ENCODE measurements at places on chromosomes 6 and 20.

DNA sequence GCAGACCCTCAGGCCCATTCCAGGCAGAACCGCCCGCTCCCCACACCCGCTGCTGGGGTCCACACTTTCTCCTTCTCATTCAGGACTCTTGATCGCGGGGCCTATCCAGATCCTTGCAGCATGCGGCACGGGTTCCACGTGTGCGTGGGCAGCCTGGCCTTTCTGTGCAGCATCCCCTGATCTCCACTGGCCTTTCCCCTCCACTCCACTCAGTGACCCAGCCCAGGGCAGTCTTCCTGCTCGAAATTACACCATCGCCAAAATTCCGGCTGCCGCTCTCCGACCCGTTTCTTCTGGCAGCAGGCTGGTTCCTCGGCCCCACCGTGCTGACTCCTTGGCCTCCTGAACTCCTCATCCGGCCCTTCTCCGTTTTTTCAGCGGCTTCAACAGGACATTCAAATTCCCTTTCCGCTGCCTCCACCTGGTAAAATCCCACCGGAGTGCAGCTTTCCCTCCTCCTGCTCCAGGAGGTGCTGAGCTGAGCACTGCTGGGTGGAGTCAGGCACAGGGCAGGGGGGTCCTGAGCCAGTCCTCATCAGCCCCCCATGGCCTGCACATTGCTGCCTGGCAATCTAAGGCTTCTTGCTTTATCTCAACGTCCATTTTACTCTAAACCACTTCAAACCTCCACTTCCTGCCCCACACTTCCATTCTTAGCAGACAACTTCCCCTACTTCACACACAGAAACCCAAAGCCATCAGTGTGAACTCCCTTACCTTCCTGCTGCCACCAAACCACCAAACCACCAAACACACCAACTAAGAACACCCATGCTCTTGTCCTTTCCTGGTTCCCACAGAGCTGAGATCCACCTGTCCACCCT is 9.0 kb downstream of the SFT2D1 start:
- no peak for DNase-seq

DNA sequence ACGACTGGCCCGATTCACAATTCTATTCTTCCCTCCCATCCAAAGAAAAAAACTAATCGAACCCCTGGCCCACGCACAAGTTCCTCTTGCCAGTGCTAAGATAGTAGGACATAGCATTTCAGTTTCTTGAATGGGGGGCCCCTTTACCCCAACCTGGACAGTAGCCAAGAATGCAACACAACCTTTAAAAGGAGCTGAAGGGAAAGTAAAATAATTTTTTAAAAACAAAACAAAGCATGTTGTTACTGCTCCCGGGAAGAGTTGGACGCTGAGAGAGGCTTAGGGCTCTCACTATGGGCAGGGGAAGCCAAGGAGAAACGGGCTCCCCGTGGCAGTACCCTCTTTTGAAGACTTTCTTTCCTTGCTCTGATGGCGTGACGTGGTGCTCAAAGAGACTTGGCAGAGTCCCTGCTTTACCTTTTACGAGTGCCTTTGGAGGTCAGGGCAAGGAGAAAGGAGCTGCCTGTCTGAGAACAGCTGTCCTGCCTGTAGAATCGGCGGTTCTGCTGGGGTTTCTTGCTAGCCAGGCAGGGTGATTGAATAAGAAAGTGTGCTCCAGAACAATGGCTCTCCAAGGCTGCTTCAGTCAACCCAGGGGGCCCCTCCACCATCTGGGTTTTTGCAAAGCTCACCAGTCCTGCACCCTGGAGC is 5.8 kb downstream of the TFAP2C start:
- DNase-seq: no peak

DNA sequence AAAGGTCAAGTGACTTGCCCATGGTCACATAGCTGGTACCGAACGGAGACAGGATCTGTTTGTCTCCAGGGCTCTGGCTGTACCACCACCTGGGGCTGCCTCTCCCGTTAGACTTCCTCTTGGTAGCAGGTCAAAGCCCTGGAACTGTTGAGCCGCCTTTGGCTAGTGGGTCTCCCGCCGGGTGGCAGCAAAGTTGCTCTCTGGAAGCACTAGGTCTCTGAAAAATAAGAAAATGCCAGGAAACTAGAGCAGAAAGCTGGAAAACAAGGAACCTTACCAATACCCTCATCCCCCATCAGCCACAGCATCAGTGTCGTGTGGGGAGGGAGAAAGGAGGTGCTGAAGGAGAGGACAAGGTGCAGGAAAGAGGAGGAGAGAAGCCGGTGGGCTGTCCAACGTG is 291.0 kb upstream of the SUPT3H start:
- DNase-seq: no peak

DNA sequence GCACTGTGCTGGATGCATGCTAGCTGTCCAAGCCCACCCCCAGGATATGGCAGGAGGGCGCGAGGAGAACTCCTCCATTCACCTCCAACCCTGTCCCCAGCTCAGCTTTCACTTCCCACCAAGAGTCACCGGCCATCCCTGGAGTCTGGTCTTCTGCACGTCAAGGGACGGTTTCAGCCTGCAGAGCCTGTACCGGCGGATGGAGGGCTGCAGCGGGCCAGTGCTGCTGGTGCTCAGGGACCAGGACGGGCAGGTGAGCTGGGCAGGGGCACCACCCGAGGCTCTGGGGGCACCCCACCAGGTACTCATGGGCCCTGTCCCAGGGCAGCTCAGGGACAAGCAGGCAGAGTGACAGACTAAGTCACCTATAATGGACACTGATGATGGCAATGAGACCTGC is 3.0 kb downstream of the TLDC2 start:
- no peak for DNase-seq

DNA sequence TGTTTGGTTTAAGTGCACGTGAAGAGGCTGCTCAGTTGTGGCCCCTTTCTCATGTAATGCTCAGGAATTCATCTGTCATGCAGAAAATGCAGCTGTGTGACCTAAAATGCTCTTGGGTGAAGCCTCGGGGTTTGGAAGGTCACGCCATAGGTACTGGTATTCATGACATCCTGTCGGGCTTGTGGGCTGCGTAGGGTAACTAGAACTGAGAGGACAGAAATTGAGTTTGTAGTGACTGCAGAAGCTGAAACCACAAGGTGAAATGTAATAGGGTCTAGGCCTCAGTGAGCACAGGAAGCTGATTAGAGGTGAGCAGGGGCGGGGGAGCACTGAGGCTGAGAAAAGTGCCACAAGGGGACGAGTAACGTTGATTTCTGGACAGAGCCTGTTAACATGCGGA is 128.8 kb downstream of the SOBP start:
- DNase-seq: no peak

GRCh38 chr6:42644211-42644610 is 78.2 kb downstream of the PRPH2 start:
- no peak for DNase-seq

GRCh38 chr6:25900843-25901242 is 26.8 kb upstream of the SLC17A3 start:
- DNase-seq: no peak

GRCh38 chr6:137780447-137781034 is 86.5 kb upstream of the TNFAIP3 start:
- DNase-seq: no peak

DNA sequence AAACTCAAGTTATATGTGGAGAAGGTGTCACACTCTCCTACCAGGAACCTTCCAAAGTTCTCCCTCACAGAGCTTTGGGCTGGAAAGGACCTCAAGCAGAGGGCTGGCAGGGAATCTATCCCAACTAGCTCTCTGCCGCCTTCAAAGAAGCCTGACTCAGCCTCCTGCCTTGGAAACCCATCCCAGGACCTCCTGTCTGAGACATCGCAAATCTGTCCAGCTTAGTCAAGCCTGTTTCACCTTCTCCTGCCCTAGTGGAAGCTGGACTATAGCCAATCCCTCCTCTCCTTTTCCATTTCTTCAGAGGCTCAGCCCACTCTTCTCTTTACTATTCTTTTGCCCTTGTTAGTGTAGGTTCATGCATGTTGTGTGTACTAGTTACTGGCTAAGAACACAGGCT is 48.2 kb upstream of the FOXP4 start:
- DNase-seq: no peak

- no peak for DNase-seq
Measured at GRCh38 chr6:167705211-167705750, 121.4 kb upstream of the AFDN start.

- no peak for DNase-seq
Measured at GRCh38 chr6:152295346-152295745, 341.8 kb downstream of the SYNE1 start.

DNA sequence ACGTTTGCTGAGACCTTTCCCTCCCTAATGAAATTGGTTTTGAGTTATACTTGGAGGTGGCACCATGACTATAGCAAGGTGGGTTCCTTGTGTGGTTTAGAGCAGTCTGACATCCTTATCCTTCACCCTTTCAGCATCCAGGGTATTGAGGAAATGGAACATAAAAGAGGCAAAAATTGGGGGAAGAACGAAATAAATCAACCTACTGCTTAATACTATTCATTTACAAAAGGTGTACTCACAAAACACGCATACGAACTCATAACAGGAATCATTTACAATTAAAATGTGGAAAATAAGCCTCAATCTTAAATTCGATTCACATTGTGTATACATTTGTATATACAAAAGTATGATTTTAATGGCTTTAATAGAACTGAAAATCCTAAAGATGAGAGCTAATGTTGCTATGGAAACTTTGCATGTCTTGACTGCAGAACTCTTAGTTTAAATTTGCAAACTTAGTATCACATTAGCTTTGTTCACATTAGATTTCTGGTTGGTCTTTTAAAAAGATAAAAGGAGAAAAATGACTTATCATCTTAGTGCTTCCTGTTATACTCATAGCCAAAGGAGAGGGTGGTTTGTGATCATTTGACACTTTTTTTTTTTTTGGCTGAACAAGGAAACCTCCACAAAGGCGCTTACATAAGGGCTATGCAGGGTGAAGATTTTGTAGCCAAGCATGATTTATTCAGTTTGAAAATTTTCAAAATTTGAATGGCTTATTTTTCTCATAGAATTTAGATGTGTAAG is 76.1 kb upstream of the ATXN1 start:
- DNase-seq: no peak

DNA sequence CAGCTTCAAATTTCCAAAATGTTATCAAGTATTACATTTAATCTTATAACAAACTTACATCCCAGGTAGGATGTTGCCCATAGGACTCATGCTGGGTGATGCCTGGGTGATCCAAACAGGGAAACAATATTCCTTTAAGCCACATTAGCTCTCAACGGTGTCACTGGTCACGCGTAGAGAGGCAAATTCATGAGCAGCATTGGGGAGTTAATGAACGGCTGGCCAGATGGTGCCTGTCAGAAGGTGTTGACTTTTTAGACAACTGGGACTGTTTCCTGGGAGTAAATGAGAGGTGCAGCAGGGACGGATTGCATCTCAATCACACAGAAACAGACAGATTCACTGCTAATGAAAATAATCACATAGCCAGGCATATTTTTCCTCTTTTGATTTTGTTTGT is 83.3 kb upstream of the ID4 start:
- DNase-seq: no peak

- DNase-seq: no peak
Measured at GRCh38 chr6:84766799-84767525, 2.6 kb upstream of the TBX18 start.

DNA sequence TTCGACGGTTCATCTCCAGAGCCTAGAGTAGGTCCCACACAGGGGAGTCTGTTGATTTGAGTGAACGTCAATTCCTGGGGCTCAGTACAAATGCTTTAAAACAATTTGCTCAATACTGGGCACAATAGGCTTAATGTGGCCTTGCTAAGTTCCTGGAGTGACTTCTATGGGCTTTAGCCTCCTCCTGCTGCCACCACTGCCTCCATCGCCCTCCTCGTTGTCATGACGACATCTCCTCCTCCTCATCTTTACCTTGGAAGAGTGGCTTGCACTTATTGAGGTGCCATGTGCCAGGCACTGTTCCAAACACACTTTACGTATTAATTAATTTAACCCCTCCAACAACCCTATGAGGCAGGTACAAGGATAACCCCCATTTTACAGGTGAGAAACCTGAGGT is 11.8 kb upstream of the ZMYND8 start:
- no peak for DNase-seq

- no peak for DNase-seq
Measured at GRCh38 chr20:54076259-54076658, 5.9 kb upstream of the BCAS1 start.

- no peak for DNase-seq
Measured at GRCh38 chr6:68728159-68728979, 93.3 kb downstream of the ADGRB3 start.

DNA sequence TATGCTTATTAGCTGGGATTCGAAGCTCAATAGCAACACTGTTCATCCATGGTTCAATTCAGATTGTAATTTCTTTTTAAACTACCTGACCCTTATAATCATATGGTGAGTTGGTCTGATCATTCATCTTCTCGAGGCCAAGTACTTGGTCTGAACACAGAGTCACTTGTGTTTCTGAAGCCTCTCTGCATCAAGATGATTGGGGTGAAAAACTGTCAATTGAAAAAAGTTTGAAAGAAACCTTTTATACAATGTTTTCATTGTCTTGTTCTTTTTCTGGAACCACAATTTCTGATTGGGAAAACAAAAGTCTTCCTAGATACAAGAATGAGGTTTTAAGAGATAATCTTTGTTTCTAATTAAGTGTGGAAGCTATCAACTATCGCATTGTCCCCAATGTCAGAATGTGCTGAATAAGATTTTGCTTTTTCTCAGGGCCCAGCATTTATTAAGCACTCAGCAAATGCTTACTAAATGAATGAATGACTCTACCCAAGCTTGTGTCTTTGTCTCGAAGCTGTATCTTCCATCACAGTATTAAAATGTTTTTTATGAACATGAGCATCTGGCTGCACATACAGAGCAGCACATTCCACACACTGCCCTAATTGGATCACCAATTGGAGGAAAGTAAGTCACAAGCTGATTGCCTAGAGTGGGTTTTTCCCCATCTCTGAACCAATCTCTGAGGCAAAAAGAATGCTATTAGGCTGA is 45.0 kb upstream of the MOXD1 start:
- no peak for DNase-seq

DNA sequence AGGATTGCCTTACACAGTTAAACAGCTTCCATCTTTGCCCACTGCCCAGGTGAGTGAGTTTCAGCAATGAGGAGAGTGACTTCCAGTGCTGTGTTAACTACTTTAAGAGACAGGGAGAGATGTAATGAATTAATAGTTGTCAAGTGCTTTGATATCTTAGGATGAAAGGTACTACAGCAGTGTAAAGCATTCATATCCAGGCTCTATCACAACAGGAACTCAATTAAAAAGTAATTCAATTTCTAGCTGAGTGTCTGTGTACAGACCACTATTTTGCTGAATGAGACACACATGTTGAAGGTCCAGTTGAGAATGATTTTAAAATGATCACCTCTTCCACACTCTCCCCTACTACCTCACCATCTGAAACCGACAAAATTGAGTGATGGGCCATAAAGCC is 70.7 kb upstream of the BEND3 start:
- DNase-seq: no peak

- no peak for DNase-seq
Measured at GRCh38 chr6:106421496-106421895, 61.0 kb downstream of the CRYBG1 start.

GRCh38 chr20:44609006-44609515 is 26.7 kb downstream of the PKIG start:
- DNase-seq: no peak

Measured in NCI-H1048 (cell line).